ENCODE measurements at places on chromosomes 2 and 18. TPM values are rescaled to one million over a fixed set of nuclear protein-coding genes. Genes with fewer than 3 reads are reported as not detected.

Gene C1QL2
- total RNA-seq = 0.18 TPM

Gene ANKRD30B
- not detected for total RNA-seq

Gene SPRED2
- total RNA-seq = 30.9 TPM

Gene DNPEP
- total RNA-seq = 63.9 TPM

Gene PLCD4
- 0.30 TPM for total RNA-seq

Gene TUBA3E
- total RNA-seq = not detected

Gene KATNAL2
- 1.9 TPM for total RNA-seq

Gene GPR55
- not detected for total RNA-seq

Gene UGT1A9
- total RNA-seq = 4.7 TPM

Gene SERPINB12
- total RNA-seq = not detected

Gene DYSF
- total RNA-seq = 0.81 TPM

Gene ALPP
- 0.35 TPM for total RNA-seq
